ENCODE measurements at places on chromosomes 2 and 18.

DNA sequence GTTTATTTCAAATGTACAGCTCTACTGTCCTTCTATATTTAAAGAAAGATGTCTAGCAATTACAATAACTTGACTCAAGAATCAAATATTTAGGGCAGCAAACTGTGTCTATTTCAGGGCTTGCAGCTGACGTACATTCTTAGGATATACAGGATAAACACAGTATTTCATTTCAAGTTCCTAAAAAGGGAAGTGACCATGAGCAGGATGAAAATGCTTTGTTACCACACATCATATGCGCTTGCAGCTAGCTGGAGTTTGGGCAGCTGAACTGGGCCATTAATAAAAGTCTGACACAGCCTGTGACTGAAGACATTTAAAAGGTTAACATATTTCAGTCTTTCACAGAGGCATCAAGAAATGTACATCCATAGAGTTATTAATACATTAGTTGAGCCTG, 264.6 kb upstream of the TRIB2 start:
- no peak for DNase-seq

DNA sequence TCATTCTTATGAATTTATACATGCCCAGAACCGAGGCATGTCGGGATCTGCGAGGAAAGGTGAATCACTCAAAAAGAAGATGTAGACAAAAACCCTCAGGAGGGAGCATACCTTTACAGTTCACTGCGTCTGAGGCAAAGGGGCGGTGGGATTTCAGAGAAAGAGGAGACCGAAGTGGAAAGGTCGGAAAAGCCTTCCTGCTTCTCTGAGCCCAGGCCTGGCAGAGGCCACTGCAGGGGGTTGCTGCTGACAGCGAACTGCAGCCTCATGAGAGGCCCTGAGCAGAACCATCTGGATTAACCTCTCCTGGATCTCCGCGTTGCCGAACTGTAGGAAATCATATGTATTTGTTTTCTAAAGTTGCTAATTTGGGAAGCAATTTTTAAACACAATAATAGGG, 713.1 kb upstream of the SOX11 start:
- no peak for DNase-seq

GRCh38 chr18:5995626-5996025, 100.3 kb upstream of the TMEM200C start:
- no peak for DNase-seq

DNA sequence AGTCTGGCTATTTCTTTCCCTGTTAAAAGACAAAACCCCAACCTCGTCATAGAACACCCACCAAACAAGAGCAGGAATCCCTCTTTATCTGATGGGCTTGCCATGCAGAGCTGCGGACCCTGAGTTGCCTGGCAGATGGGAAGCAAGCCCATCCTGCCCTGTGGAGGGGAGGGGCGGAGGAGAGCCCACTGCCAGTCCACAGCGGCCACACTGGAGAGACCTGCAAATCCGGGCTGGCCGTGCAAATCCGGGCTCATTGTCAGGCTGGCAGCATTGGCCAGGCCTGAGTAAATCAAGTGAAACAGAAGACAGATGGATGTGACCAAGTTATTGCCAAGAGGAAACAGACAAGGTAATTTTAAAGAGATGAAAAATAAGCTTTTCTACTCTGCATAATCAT, 22.0 kb downstream of the MYL12B start:
- no peak for DNase-seq

- DNase-seq: no peak
Observed at GRCh38 chr2:4549666-4550210, 846.4 kb downstream of the DCDC2C start.

DNA sequence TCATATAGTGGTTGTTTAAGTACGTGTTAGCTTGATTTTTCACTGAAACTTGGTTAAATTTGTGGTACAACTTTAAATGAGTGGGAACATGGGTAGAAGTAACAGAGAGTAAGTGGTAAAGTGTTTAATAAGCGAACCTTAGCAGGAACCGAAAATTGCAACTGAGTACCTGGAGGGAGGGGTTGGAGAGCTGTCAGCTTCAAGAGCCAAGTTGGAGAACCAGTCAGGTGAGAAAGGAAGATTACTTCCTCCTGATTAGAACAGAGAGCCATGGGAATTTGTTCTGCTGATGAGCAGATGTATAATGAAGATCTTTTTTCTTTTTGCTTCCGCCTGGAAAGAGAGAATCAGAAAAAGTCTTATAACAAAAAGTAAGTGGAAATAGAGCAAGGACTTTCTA, 158.4 kb upstream of the CDH7 start:
- no peak for DNase-seq

- DNase-seq: no peak
Observed at GRCh38 chr2:25698752-25699151, 25.4 kb upstream of the DTNB start.

DNA sequence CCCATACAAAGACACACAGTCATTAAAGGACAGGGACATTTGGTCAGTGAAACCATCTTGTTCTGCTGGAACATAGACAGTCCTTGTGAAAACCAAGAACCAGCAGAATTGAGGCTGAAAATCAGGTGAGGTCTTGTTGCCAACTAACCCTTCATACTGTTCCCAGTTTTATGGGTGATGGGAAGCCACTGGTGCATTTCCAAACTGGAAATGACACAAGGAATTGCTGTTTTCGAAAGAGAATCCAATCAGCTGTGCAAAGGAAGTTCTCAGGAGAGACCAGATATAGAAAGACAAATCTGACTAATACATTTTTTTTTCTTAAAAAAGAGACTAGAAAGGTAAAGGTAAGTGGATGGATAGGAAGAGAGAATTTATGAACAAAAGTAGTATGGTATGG, 948.2 kb downstream of the TSN start:
- DNase-seq: no peak
